ENCODE measurements at places on chromosomes 3 and 15.
A peak's percentile ranks its signal among the peaks of the same experiment; 100 is the strongest.

- DNase-seq, result no peak
These were observed 597.3 kb downstream of the UNC13C start for GRCh38 chr15:54575586-54575985.

- DNase-seq, result no peak
These were observed 27.1 kb upstream of the GABRG3 start for GRCh38 chr15:26943866-26944265.

DNA sequence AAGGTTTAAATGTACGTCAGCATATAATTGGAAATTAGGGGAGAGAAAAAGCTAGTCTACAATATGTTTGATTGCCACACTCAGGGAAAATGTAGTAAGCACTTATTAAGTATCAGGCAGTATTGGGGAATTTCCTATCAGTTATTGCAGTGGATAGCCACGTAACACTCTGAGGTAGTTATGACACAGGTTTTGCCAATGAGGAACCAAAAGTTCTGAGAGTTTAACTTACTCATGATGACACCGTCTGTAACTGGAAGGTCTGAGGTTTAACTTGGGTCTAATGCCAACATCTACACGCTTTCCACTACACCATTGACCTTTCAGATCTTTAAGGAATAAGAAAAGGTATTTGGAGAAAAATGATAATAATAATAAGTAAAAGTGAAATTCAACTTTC lies 89.5 kb downstream of the ZMAT3 start:
- DNase-seq, result no peak

DNA sequence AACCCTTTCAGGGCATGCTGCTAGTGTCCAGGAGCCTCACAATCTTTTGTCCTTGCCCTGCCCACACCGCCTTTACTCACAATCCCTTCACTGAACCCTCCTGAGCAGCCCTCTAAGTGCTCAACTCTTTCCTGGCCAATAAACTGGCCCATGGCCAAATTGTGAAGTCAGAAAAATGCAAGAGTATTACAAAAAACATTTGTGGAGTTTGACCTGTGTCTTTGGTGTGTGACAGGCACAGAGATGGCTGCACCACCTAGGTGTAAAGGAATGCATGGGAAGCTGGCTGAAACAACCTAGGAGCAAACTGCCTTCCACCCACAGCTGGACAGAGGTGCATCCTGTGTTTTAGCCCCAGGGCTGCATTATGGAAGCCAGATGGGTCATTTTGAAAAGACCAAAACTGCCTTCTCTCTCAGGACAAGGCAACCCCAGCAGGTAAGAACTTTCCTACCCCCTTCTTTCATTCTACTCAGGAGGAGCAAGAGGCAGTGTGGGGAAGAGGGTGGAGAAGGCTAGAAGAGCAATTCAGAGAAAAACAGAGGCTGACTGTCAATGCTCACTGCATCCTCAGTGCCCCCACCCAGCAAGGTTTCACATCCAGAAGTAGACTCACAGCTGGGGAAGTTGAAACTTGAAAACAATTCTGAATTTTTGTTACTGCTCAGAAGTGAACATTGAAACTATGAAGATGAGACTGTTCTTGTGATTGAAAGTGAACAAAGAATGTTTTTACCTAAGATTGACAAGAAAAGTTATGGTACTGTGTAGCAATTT lies 78.6 kb downstream of the TRIM42 start:
- no peak for DNase-seq

- no peak for DNase-seq
These were observed 206.8 kb upstream of the TPRG1 start for GRCh38 chr3:188964957-188965356.

- DNase-seq, result no peak
These were observed 30.9 kb upstream of the THRB start for GRCh38 chr3:24525557-24525956.

DNA sequence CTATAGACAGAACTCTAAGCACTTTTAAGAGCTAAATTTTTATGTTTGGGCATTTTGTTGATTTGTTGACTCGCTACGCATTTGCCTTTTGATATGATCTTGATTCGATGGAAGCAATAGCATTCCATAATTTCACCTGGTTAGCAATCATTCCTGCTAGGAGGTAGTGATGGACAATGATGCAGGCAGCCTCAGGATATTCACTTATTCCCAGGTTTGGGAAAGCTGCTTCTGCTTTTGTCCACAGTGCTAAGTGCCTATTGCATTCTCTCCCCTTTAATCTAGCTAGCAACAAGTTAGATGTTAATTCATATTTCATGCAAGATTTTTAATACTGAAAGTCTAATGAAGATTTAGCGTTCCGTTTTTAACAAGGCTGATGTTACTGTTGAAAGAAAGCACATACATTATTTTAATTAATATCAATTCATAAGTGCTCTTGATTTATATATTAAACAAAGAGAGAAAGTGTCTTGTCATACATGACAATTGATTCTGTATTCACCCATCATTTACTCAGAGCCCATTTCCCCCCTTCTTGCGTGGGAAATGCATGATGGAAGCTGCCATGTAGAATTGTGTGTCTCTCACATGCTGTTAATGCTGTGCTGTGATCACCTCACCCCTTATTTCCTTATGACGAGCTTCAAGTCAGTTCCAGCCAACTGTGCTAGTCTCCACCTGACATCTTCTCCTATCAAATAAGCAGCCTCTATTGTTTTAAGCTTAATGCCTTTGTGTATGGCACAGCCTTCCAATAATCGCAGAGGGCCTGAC lies 53.0 kb upstream of the TMCO5A start:
- DNase-seq, result no peak

- DNase-seq, result no peak
These were observed 115.7 kb upstream of the CHRM5 start for GRCh38 chr15:33852570-33852969.

DNA sequence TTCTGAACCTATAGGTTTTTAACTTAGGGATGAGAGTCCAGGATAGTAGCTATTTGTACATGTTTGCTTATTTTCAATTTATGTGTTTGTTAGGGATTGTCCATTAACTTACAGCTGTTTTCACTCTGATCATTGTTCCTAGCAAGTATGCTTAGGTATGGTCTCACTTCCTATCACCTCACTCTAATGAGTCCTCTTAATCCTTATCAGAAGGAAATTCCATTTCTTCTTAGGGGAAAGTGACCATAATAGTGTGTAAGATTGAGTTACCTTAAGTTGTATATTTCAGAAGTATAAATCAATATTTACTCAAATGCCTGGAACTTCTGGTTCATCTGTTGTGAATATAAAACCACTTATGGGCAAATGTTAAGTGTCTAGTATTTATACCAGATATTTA lies 53.0 kb downstream of the PIAS1 start:
- no peak for DNase-seq

GRCh38 chr15:79466488-79466887 lies 34.4 kb downstream of the MINAR1 start:
- DNase-seq, result no peak

GRCh38 chr15:47213883-47214282 lies 503.4 kb upstream of the SEMA6D start:
- no peak for DNase-seq

DNA sequence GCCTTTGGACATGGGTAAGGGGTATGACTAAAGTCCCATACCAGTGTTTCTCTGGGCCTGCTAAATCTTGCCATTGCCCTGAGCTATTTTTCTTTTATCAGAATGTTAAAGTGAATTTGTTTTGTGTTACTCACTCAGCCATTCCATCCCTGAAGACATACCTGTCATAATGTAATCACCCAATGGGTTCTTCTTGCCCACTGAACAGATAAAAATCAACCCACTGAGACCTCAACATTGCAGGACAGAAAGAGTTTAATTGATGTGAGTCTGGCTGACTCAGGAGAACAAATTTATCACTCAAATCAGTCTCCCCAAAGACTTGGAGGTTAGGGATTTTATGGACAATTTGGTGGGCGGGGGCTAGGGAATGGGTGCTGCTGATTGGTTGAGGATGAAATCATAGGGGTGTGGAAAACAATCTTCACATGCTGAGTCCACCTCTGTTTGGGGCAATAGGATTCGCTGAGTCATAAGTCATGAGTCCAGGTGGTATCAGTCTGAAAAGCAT lies 47.4 kb downstream of the ILDR1 start:
- DNase-seq, result no peak

DNA sequence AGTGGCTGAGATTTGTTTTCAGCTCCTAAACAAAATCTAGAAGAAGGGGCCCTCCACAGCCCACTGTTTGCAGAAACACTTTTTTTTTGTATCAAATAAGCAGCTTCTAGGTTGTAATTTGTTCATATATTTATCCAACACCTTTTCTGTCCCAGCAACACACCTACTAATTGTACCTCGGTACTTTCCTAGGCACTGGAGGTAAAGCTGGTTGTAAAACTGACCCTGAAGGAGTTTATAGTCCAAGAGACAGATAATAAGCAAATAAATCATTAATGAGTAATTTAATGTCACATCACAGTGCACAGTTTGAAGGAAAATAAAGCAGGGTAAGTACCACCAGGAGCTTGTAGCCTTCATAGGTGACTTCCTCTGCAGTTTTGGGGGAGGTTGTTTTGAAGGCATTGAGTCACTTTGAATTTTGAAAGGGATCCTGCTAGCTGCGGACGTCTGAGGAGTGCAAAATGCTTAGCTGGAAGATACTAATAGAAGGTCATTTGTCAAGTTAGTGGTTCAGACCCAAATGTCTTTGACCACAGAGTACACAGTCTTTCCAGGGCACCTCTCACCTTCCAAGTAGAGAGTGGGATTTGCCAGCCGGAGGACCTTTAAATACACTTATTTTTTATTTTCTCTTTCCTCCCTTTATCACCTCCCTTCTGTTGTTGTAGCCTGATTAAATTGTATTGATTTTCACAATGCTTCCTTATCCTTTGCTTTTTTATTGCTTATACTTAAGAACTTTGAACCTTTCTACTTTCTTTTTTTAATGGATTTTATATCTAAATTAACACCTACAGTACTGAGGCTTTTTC lies 53.8 kb downstream of the CMSS1 start:
- no peak for DNase-seq

DNA sequence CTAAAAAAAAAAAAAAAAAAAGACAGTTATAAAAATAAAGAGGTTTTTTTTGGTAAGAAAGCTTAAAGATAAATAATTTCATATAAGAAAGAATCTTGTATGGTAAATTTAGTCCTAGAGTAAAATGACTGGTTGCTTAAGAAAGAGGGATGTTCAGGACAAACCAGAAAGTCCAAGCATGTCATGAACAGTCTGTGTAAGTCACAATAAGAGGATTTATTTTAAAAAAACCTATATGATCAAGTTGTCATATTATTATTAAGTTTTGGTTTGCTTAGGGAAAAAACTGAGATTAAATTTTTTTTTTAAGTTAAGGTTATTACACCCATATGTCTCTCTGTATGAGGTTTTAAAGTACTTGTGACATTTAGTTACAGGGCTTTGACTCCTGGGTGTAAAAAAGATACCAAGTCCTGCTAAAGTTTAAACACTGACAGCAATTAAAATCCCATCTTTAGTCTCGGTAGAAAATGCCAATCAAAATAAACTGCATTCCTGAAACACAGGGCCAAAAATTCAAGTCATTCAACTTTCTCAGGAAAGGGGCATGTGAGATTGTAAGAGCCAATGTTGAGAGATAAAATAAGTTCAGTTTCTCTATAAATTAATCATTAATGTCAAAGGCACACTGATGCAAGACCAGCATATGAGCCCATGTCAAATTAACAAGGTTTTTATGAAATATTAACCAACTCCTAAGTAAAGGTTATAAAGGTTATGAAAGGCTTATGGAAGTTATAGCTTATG lies 8.5 kb upstream of the BDH1 start:
- DNase-seq, result no peak

DNA sequence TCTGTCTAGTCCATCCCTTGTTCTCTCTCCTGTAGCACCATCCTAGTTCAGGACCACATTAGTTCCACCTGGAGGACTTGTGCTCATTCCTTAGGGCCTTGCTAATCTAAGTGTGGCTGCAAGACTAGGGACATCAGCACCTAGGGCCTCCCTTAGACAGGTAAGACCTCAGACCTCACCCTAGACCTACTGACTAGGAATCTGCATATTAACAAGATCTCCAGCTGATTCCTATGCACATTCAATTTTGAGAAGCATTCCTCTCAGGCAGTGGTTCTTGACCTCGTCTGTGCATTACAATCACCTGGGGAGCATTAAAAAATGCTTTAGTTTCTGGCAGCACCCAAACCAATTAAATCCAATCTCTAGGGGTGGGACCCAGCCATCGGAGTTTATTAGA lies 238.4 kb upstream of the RGMA start:
- no peak for DNase-seq

DNA sequence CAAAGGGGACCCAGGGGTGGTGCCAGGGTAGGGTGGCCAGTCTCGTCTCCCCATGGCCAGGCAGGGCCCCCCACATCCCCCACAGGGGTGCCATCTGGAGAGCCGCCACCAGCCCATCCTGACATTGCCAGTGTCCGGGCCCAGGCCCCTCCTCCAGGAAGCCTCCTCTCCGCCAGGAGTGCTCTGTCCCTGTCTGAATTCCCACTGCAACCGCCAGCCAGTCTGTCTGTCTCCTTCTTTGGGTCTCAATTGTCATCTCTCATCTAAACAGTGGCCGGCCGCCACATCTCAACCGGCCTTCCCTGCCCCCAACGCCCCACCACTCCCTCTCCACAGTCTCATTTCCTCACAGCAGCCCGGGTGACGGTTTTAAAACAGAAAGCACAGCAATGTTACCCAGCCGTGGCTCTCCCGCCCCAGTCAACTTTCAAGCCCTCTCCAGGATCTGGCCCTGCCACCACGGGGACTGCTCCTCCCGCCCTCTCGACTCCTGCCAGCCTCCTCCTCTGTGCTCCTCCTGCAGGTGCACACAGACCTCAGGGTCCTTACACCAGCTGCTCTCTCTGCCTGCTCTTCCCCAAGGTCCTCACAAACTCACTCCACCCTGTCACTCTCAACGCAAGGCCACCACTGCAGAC lies 57.0 kb downstream of the IQSEC1 start:
- DNase-seq, result no peak

- DNase-seq, result no peak
These were observed 10.3 kb downstream of the LINGO1 start for GRCh38 chr15:77622209-77622933.

DNA sequence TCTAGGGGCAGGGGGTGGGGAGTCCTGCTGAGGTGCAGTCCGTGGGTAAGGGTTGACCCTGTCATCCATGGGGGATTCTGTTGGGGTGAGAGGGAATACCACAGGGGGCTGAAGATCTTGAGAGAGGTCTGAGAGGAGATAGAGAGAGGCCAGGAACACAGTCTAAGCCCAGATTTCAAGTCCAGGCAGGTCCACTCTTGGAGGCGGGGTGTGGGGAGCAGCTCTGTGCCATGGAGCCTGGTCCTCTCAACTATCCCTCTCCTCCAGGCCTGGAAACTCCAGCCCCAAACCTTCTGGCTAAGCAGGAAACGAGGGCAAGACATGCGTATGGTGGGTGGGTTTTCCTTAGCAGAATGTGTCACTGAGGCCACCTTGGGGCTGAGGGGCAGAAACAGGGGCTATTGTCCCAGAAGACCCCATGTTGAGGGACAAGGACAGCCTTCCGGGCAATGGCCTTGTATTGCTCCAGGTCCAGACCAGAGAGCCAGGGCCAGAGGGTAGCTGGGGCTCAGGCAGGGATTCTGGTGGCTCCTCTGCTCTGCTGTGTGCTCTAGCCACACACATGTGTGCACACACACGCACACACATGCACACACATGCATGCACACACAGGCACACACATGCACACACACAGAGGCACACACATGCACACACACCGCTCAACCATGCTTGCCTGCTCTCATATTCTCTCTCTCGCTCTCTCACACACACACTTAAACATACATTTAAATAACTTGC lies 48.6 kb upstream of the MAGEF1 start:
- DNase-seq, result no peak

GRCh38 chr15:81239190-81239589 lies 42.5 kb downstream of the IL16 start:
- DNase-seq, result no peak

GRCh38 chr3:115646027-115646690 lies 22.8 kb downstream of the GAP43 start:
- DNase-seq, result peak; percentile 56
